Ovary (tissue), 10 donors: ENCODE measurements at places on chromosomes 16 and 17. TPM values are rescaled to one million over a fixed set of nuclear protein-coding genes. Genes with fewer than 3 reads are reported as not detected.

GRCh38 chr17:50113624-50114320 is 16.2 kb downstream of the SAMD14 start:
- DNase-seq = no peak

GRCh38 chr16:55901566-55902217 is 26.5 kb upstream of the CES5A start:
- DNase-seq = no peak

DNA sequence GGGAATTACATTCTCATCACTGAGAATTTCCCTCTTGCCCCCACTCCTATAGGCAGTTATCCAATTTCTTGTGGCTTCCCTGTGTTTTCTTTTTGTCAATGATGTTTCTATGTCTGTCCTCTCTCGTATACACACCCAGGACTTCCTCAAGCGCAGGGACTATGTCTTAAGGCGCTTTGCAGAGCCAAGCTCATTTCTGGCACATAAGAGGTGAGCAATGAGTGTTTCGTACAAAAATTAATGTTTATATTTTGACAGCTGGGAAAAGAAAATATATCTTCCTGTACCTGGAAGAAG is 947 bp downstream of the DDX42 start:
- no peak for DNase-seq

- no peak for DNase-seq
Observed at GRCh38 chr16:20298452-20298851, 28.9 kb downstream of the GP2 start.

GRCh38 chr16:29849505-29849904 is 13.5 kb downstream of the CDIPT start:
- DNase-seq = peak; percentile 50

DNA sequence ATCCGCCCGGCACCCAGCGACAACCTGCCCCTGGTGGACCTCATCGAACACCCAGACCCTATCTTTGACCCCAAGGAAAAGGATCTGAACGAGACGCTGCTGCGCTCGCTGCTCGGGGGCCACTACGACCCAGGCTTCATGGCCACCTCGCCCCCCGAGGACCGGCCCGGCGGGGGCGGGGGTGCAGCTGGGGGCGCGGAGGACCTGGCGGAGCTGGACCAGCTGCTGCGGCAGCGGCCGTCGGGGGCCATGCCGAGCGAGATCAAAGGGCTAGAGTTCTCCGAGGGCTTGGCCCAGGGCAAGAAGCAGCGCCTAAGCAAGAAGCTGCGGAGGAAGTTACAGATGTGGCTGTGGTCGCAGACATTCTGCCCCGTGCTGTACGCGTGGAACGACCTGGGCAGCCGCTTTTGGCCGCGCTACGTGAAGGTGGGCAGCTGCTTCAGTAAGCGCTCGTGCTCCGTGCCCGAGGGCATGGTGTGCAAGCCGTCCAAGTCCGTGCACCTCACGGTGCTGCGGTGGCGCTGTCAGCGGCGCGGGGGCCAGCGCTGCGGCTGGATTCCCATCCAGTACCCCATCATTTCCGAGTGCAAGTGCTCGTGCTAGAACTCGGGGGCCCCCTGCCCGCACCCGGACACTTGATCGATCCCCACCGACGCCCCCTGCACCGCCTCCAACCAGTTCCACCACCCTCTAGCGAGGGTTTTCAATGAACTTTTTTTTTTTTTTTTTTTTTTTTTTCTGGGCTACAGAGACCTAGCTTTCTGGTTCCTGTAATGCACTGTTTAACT is 1.0 kb downstream of the NOG start:
- no peak for DNase-seq

GRCh38 chr16:58509256-58510096 is 5.8 kb upstream of the SETD6 start:
- DNase-seq = no peak

GRCh38 chr17:6162216-6162615 is 92.0 kb downstream of the WSCD1 start:
- no peak for DNase-seq

DNA sequence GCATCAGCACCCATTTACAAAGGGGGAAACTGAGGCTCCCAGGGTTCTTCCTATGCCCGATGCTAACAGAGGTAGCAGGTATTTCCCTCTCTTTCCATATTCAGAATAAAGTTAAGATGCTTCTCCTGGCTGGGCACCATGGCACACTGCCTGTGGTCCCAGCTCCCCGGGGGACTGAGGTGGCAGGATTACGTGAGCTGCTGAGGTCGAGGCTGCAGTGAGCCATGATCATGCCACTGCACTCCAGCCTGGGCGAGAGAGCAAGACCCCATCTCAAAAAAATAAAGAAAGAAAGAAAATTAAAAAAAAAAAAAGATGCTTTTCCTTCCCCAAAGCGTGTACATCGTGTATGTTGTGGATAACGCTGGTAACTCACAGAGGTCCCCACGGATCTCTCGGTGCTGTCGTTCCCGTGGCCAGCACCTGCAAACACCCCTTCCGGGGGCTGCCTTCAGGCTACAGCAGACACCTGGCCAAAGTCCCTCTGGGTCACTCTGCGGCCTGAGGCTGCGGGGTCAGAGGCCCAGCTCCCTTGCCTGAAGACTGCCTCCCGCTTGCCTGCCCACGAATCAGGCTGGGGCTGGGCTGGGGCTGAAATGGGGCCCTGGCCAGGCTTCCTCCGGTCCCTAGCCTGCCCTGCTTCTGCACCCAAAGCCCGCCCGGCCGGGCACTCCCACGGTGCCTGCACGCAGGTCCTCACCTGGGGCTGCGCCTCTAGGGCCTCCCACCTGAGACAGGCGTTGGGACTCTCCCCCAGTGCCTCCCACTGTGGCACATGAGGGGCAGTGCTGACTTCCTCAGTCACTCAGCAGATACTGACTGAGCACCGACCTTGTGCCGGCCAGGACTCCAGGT is 63.1 kb downstream of the ZDHHC7 start:
- DNase-seq = no peak

DNA sequence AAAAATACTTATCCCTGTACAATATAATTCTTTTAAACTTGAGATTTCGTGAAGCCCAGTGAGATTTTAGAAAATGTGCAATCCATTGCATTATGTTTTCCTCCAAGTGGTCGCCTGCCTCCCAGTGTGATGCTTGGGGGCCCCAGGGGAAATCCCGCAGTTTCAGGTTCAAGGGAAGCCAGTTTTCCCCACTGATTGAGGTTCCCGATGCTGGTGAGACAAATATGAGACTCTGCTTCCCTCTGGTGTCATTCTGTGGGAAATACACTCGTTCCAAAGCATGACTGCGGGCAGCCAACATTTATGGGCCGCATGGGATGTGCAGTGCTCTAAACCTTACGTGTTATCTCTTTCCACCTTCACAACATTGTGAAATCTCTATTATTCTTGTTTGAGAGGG is 200.8 kb downstream of the PRKCB start:
- DNase-seq = no peak

DNA sequence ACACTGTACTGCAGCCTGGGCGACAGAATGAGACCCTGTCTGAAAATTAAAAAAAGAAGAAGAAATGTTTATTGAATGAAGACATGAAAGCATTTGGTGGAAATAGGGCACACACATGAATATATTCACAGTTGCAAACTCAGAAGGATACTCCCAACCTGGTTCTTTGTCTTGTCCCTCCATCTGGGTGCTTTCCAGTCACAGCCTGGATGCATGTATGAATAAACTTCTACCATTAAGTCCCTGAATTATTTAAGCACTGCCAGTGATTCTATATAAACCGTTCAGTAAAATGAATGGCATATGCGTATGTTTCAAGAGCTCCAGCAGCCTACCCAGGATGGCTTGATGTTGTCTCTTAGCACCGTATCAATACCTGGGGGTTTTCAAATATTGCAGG is 591.1 kb downstream of the WWOX start:
- DNase-seq = no peak

GRCh38 chr17:65959630-65960029 is 232.3 kb downstream of the CEP112 start:
- no peak for DNase-seq

GRCh38 chr17:38875477-38876075 is 5.7 kb downstream of the LASP1 start:
- no peak for DNase-seq

- no peak for DNase-seq
Observed at GRCh38 chr16:83686726-83687125, 121.1 kb upstream of the HSBP1 start.

DNA sequence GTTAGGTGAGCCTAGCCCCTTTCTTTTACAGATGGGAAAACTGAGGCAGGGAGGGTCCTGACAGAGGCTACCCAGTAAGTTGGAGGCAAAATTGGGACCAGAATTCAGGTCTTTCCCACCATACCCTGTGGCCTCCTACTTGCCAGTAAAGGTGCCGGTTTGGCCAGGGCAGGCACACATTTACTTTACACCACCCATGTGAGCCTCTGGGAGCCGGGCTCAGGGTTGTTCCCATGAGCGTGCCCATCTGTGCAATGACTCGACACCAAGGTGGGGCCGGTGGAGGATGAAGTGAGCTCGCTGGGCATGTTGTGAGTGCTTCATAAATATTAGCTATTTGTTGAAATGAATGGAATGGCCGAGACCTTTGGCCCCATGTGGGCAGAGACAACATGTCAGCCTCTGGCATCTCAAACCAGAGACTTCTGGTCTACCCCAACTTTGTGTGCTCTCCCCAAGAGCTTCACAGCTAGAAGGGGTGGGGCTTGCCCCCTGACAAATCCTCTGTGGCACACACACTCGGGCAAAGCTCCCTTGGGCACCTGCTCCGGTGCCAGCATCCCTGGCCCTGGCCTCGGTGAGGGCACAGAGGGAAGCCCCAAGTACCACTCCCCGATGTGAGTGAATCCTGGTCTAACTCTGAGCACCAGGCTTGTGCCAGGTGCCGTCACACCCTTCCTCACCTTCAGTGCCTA is 60.1 kb downstream of the SRCIN1 start:
- DNase-seq = no peak

GRCh38 chr16:3503523-3503922 is 2.7 kb downstream of the CLUAP1 start:
- DNase-seq = no peak

DNA sequence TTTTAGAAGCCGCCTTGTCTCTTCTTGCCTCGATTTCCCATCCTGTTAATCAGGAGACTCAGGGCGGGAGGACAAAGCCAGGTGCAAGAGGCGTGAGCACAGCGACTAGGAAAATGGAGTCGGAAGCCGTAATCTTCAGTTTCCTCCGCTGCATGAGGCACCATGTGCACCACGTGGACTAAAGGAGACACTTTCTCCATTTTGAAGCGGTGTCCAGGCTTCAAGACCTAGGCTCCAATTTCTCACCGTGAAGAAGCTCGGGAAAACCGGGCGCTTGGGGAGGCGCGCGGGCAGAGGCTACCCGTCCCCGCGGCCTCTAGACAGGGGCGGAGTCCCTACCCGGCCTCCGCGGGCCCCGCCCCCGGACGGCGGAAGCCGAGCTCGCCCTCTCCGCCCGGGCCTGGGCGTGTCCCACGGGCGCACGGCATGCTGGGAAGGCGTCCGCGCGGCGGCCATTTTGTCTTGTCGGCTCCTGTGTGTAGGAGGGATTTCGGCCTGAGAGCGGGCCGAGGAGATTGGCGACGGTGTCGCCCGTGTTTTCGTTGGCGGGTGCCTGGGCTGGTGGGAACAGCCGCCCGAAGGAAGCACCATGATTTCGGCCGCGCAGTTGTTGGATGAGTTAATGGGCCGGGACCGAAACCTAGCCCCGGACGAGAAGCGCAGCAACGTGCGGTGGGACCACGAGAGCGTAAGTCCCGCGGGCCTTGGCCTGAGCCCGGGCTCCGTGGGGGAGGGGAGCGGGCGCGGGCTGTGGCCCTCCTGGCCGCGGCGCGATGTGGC is at the start of gene LUC7L3:
TSS of gene LUC7L3 (plus strand) at position 460 of the 780 bp plus-strand sequence. CDS start at position 590, 130 bp downstream.
- DNase-seq = peak; percentile 95

GRCh38 chr17:57293077-57293476 is 36.8 kb downstream of the MSI2 start:
- DNase-seq = no peak

- no peak for DNase-seq
Observed at GRCh38 chr16:86322806-86323205, 187.5 kb upstream of the FOXF1 start.

GRCh38 chr16:83215406-83216001 is 588.7 kb downstream of the CDH13 start:
- DNase-seq = no peak

DNA sequence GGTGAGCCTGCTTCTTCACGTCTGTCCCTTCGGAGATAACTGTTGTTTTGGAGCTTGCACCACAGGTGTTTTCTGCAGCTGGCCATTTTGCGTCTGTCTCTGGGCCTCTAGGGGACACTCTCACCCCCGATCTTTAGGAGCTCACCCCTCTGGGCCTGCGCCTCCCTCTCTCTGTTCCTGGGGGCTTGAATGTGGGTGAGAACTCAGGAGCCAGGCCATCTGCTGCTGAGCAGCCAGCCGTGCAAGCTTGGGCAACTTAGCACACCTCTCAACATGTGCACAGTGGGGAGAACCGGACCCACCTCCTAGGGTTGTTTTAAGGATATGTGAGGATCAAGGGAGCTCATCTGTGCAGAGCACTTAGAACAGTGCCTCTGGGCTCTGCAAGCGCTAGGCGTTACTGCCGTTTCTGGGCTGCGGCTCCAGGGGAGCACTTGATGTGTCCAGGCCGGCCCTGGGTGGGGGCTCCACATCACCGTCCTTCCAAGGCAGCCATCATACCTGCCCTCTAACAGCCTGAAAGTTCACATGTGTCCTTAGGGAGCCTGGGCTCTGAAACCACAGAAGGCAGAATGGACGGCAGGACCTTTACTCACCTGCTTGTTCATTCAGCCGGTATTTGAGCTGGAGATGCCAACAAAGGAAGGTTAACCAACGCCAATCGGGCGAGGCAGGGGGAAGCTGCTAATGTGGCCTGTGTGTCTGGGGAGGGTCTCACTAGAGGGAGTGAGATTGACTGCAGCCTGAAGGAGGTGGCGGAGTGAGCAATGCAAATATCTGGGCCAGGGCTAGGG is 66.3 kb downstream of the MRC2 start:
- no peak for DNase-seq

DNA sequence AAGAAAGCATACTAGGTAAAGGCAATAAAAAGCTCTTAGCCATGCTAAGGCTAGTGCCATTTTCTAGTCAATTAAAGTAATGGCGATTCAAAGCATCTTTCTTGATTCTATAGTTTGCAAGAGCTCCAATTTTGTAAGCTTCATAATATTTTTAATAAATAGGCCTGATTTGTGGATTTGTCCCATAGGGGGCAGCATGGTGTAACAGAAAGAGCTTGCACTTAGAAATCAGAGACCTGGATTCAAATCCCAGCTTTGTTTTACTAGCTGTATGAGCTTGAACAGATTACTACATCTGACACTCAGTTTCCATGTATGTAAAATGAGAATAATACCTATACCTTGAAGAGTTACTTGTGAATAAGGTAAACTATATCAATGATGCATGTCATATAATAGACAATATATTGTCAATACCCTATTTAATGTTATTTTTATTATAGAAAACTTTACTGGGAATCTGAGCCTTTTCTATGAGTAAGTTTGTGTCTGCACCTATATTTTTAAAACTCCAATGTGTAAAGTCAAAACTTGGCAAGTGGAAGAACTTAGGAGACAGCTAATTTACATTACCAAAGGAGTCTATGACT is 93.6 kb upstream of the NOG start:
- DNase-seq = no peak

GRCh38 chr16:72835086-72835485 is 212.8 kb downstream of the ZFHX3 start:
- no peak for DNase-seq

- no peak for DNase-seq
Observed at GRCh38 chr17:13297183-13297582, 279.4 kb upstream of the ELAC2 start.

GRCh38 chr17:30790279-30790678 is 34.2 kb downstream of the CRLF3 start:
- DNase-seq = no peak

Gene KRTAP29-1
- total RNA-seq = not detected

Gene TIMP2
- total RNA-seq = 221 TPM

Gene PHB1
- total RNA-seq = 123 TPM

Gene TNFRSF12A
- 9.9 TPM for total RNA-seq

Gene CREBBP
- 56.4 TPM for total RNA-seq

Gene SLC2A4
- 2.3 TPM for total RNA-seq

Gene TRIM47
- 17.3 TPM for total RNA-seq

Gene CNP
- 84.0 TPM for total RNA-seq

Gene GABARAP
- total RNA-seq = 1,303 TPM
